ENCODE measurements at places on chromosomes 5 and 9.

DNA sequence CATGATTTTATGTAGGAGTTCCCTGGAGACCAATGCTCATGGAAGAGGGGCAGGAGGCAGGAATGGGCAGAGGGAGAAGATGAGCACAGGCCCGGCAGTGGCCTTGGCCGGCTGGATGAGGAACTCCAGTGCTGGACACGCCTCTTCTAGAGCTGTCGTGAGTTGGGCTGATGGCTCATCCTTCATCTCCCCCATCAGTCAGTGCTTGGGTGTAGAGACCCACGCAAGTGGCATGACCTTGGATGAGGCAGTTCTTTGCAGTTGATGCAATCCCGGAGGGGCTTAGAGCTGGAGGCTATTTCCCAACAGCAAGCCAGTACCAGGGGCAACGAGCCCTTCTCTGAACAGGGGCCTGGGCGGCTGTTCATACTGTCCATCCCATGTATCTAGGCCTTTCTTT is 25.5 kb upstream of the ARAP3 start:
- no peak for DNase-seq

- no peak for DNase-seq
Measured at GRCh38 chr5:149584121-149584520, 2.8 kb downstream of the ARHGEF37 start.

DNA sequence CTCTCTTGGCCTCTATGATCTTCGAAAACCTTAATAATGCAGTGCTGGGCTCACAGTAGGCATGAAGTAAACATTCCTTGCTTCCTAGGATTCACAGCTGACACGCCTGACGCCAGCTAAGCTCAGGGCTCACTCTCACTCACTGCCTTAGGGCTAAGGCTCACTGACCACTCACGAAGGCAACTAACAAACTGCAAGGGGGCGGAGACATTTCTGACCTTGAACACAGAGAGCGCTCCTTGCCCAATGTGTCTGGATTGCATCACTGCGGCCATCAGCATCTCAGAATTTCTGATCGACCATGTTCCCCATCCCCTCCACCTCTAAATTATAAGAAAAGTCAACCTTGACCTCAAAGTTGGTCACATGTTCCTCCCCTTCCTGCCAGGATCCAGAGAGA is 372.6 kb downstream of the EBF1 start:
- DNase-seq, result no peak

DNA sequence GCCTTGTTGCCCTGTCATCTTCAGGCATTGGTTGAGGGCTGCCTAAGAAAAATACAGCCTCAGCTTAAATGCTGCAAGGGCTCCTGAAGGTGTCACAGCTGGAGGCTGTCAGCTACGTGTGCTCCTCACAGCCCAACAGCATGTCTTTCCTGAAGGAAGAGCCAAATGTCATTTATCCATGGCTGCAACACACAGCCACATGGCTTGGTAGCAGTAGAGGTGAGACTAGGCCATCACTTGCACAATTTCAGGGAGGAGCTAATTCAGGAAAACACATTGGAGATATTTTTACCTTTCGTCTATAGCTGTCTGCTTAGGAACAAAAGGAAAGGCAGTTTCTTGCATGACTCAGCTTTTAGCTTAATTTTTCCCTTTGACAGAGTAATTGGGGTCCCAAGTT is 260.7 kb downstream of the SYK start:
- DNase-seq, result no peak

GRCh38 chr5:151086905-151087360 is 6.1 kb upstream of the TNIP1 start:
- peak; percentile 55 for DNase-seq

DNA sequence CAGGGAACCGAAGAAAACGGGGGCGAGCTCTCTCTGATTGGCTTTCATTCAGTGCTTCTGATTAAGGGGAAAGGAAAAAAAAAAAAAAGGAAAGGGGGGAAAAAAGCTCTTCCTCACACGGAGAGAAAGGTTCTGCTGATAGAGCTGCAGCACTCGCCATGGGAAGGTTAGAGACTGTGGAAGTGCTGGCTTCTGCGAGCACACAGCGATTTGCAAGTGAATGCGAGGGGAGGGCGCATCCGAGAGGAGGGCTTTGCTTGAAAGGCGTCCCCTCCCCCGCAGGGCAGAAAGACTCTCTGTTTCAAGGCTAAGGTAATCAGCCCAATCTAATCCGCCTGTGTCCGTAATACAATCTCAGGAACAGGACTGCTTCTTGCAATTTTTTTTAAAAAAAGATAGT is at the start of gene CDH10:
TSS of gene CDH10 (minus strand) at position 218 of the 400 bp plus-strand sequence. CDS start 51,488 bp downstream, outside the sequence.
- DNase-seq, result no peak

- DNase-seq, result no peak
Measured at GRCh38 chr5:55438998-55439397, 95.8 kb downstream of the PLPP1 start.

GRCh38 chr9:130220352-130220751 is 45.2 kb upstream of the HMCN2 start:
- no peak for DNase-seq

DNA sequence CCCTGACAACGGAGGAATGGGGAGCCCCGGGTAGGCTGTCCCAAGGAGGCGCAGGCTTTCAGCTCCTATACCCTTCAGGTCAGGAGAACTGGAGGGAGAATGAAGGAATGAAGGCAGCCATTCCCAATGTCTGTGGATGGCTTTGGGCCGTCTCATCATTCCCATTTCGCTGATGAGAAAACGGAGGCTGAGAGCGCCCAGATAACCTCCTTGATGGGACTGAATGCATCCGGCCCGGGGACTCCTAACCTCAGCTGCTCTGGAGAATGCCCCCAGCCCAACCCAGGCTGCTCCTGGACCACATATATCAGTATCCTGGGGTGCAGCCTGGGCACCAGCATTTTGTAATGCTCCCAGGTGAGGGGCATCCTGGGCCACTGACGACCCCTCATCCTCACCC is 52.6 kb upstream of the RNU6ATAC start:
- DNase-seq, result no peak

DNA sequence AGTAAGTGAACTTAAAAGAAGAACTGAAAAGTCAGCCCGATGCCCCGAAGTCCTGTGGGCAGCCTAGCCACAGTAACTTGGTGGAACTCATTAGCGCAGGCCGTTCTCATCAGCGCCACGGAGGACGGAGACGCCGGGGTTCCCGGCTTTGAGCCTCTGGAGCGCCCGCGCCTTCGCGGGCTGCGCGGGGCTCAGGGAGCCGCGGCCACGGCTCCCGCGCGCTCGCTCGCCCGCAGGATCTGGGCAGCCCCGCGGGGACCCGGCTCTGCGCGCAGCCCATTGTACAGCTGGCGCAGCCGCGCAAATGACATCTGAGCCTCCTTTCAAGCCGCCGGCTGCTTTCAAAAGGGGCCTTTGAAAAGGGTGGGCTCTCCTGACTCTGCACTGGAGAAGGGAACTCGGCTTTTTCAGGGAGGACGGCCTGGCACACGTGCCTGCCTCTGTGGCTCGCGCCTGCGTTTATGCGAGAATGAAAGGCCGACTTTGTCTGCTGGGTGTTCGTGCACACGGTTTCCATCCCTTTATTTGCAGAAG is 40.7 kb downstream of the TLR4 start:
- no peak for DNase-seq

GRCh38 chr5:473551-474192 is 30.7 kb downstream of the EXOC3 start:
- no peak for DNase-seq

DNA sequence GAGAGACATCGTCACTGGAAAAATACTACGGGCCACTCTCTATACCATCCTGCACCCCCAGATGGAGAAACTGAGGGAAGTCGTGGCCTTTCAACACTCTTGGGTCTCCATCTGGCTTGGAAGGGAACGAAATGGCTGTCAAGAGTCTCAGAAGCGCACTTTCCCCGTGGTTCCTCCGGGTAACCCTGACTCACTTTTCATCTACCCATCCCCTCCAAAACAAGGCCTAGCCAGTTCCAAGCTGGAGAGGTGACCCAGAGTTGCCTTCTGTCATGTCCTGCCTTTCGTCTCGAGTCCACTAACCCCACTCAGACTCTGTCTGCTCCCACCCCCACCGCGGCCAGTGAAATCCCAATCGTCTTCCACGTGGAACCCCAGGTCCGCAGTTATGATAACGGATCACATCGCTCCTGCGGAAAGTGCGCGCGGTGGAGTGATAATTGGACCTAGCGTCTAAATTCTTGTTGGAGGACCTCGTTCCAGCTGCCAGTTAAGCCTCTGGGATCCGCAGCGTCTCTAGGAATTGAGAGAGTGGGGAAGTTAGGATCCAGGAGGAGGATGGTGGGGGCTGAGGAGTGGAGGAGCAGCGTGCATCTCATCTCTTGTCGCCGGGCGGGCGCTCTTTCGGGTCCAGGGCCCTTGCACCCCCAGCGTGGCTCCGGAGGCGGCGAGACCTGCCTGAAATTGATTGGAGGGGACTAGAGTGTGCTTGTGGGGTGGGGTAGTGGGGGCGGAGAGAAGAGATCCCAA is 4.6 kb downstream of the CDKN2A start:
- no peak for DNase-seq

DNA sequence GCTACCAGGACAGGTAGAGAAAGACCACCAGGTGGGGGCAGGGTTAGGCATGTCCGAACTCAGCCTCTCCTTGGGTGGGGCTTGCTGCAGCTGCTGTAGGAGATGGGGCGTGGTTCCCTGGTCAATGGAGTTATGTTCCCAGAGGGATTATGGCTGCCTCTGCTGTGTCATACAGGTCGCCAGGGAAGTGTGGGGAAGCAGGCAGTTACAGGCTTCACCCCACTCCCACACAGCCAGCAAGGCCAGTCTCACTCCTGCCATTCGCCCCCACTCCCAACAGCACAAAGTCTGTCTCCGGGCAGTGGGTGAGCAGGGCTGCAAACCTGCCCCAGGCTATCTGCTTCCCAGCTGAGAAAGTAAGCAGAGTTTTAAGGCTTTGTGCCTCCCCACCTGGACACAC is 20.0 kb upstream of the CEP72 start:
- DNase-seq, result no peak

GRCh38 chr5:64384765-64385164 is 121.0 kb upstream of the RGS7BP start:
- no peak for DNase-seq

GRCh38 chr5:124867137-124867704 is 120.8 kb upstream of the ZNF608 start:
- no peak for DNase-seq

- DNase-seq, result no peak
Measured at GRCh38 chr9:129012343-129012742, 15.8 kb downstream of the SH3GLB2 start.

DNA sequence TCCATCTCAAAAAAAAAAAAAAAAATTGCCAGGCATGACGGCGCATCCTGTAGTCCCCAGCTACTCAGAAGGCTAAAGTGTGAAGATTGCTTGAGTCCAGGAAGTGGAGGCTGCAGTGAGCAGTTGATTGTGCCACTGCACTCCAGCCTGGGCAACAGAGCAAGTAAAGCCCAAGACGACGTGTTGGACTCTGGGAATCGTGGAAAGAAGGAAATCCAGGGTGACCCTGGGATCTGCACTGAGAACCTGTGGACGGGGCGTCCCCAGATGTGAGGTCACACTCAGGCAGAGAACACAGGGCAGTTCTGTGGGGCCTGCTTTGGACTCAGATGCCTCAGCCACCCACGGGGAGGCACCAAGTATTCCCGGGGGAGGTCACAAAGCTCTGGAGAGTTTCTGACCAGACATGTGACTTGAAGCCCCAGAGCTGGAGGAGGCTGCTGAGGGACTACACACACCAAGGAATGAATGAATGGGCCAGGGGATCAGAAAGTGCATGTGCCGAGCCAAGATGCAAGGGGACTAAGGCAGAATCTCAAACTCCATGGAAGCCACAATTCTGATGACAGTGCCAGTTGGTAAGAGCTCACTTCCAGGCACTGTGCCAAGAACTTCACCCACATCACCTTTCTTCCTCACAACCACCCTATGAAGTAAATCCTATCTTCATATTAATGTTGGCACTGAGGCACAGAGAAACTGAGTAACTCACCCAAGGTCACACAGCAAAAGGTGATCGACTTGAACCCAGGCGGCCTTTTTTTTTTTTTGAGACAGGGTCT is 12.9 kb downstream of the DYNC2I2 start:
- no peak for DNase-seq

GRCh38 chr9:111743275-111743674 is 51.5 kb downstream of the SHOC1 start:
- DNase-seq, result no peak

DNA sequence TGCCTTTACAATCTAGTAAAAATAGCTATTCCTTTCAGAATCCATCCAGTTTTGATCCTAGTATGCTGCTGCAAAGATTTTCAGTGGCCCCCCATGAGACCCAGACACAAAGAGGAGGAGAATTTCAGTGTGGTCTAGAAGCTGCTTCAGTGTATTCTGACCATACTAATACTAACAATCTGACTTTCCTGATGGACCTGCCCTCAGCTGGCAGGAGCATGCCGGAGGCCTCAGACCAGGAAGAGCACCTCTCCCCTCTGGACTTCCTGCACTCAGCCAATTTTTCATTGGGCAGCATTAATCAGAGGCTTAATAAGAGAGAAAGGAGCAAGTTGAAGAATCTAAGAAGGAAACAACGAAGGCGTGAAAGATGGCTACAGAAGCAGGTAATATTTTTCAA is 48.5 kb downstream of the RNF180 start:
- no peak for DNase-seq

DNA sequence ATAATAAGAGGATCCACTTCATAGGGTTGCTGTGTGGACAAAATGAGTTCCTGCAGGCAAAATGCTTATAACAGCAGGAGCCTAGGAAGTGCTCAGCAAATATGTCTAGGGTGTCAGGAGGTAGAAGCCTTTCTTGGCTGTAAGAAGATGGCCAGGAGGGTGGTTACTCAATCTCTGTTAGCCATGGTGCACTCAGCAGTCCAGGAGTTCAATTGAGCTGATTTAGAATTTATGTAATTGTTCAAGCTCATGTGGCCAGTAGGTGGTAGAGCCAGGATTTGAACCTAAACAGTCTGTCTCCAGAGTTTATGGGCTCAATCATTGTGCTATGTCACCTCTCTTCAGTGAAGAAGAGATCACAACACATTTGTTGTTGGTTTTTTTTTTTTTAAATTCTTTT is 381.2 kb downstream of the KIF4B start:
- DNase-seq, result no peak

- DNase-seq, result no peak
Measured at GRCh38 chr5:176553260-176554085, 4.3 kb downstream of the CDHR2 start.

GRCh38 chr5:35282810-35283209 is 52.5 kb upstream of the PRLR start:
- no peak for DNase-seq

- DNase-seq, result no peak
Measured at GRCh38 chr5:62001640-62002039, 304.4 kb upstream of the KIF2A start.

DNA sequence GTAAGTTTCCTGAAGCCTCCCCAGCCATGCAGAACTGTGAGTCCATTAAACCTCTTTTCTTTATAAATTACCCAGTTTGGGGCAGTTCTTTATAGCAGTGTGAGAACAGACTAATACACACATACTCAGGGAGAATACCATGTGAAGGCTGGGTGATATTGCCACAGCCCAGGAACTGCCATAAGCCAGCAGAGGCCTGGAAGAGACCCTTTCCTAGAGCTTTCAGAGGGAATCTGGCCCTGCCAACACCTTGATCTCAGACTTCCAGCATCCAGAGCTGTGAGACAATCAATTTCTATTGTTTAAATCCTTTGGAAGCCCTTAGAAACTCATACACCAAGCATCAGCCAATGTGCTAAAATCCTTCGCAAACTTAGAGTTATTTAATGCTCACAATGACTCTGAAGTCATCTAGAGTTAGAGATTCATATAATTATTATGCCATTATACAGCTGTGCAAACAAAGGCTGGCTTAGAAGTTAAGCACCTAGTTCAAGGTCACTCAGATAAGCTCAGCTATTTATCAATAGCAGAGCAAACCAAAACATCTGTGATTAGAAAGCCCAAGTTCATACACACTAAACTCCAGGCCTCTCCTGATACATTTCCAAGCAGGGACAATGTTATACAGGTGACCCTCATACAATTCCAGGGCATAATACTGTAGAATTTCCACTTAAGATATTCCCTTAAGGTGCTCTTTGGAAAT is 531.8 kb upstream of the DAP start:
- DNase-seq, result no peak
